ENCODE measurements at places on chromosomes 11 and 22.
A peak's percentile ranks its signal among the peaks of the same experiment; 100 is the strongest.

DNA sequence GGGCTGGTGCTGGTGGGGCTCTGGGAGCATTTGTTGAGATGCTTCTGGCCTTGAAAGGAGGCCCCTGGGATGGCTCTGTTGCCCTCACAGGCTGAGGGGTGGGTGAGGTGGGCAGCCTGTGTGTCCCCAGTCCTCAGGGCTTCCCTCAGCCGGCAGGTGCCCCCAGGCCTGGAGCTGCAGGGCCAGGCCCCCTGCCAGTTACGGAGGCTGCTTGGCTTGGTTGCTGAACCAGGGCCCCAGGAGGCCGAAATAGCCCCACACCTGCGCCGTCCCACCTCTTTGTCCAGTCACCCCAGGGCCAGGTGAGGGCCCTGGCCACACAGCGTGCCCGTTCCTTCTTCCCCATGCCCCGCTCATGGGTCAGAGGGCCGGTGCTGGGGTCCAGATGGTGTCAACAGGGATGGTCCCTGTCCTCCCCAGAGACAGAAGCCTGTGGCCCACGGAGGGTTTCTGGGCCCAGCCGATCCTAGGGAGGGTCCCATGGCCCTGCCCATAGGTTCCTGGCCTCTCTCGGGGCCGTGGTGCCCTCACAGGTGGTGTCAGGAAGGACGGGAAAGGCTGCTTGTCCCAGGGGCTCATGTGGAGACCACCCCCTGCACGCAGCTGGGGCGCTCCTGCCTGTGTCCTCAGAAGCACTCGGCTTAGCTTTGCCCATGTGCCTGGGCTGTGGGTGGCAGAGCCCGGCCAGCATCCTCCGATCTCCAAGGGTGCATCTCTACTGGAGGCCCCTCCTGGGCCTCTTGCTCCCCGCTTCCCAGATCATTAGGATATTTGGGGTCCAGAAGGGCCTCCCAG lies 9.2 kb upstream of the TSSC4 start:
- no peak for DNase-seq

DNA sequence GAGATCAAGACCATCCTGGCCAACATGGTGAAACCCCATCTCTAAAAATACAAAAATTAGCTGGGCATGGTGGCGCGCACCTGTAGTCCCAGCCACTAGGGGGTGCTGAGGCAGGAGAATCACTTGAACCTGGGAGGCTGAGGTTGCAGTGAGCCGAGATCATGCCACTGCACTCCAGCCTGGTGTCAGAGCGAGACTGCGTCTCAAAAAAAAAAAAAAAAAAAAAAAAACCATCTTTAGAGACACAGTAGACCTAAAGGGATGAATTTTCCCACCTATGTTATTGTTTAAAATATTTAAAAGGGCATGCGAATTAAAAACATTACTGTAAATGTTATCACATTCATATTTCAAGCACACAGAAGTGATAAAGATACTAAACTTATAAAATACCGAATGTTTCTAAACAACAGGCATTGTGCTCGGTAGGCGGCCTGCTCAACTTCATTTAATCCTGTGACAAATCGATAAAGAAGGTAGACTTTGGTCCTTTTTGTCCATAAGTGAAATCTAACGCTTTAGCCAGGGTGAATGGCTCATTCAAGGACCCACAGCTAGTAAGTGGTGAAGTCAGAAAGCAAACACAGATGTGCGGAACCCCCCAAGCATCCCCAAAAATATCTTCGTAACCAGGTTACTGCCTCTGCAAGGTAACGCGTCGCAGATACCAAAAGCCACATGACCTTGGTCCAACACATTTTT lies 16.1 kb downstream of the NCAPD3 start:
- peak; percentile 69 for DNase-seq

DNA sequence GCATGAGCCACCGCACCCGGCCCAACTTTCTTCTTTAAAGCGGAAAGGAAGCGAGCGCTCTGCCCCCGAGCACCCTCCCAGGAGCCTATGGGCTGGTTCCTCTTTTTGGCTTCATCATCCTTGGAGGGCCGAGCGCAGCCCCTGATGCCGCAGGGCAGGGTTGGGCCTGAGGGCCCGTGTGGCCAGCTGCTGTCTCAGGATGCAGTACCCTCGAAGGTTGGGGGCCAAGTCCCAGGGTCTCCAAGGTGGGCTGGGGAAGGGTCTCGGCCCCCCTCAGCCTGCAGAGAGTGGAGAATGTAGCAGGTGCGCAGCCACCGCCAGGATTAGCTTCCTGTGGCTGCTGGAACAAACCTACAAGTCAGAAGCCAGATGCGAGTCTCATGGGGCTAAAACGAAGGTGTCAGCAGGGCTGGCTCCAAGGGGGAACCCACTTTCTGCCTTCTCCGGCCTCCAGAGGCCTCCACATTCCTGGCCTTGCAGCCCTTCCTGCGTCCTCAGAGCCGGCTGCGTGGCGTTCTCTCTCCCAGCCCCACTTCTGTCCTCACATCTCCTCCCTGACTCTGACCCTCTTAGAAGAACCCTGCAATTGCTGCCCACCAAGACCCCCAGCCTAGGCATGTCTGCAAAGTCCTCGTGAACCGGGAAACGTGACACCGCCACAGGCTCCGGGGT lies 2.9 kb downstream of the PANX2 start:
- DNase-seq: no peak

DNA sequence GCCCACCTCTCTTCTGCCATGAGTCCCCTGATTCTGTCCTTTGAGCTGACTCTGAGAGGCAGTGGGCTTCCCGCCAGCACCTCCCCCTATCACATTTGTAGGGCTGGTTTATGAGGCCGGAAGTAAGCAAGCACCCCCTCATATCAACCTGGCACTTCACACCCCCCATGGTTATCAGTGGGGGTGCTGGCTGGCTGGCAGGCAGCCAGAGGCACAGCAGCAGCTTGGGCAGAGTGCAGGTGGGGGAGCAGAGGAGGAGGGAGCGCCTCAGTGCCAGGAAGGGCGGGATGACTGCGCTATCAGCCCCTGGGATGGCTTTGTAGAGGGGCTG lies 22.9 kb upstream of the CHRM4 start:
- no peak for DNase-seq

DNA sequence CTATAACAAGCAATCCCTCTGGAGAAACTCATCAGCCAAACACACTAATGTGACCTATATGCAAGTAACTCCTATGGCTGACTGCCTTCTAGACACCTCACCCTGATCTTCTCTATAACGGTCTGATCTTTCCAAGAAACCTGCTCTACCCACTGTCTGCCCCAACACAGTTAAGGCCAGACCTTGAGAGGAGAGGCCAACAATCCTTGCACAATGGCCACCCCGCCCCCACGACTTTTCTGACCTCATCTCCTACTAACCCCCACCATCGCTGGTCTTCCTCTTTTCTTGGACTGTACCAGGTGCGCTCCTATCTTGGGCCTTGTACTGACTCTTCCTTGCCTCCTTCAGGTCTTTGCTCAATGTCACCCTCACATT lies 12.5 kb downstream of the HIRA start:
- no peak for DNase-seq

DNA sequence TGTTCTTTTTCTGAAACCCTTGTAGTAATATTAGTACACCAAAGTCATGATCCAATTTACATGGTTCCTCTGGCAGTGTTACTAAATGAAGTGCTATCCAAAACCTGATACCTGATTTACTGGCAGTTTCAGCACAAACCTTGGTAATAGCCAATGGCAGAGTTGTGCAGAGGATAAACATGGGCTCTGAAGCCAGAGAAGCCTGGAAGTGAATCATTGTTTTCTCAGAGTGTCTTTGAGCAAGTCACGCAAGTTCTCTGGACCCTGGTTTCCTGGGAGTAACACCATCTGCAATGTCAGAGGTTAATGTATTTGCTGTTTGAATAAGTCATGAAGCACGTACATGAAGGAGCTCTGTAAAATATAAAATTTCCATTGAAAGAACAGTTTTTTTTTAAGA lies 222.3 kb upstream of the NARS2 start:
- DNase-seq: no peak
